Hematopoietic multipotent progenitor cell (in vitro differentiated cells): ENCODE measurements at places on chromosomes 12 and 14.

- DNase-seq: no peak
These were observed 109.5 kb downstream of the PAX9 start for GRCh38 chr14:36771028-36771640.

DNA sequence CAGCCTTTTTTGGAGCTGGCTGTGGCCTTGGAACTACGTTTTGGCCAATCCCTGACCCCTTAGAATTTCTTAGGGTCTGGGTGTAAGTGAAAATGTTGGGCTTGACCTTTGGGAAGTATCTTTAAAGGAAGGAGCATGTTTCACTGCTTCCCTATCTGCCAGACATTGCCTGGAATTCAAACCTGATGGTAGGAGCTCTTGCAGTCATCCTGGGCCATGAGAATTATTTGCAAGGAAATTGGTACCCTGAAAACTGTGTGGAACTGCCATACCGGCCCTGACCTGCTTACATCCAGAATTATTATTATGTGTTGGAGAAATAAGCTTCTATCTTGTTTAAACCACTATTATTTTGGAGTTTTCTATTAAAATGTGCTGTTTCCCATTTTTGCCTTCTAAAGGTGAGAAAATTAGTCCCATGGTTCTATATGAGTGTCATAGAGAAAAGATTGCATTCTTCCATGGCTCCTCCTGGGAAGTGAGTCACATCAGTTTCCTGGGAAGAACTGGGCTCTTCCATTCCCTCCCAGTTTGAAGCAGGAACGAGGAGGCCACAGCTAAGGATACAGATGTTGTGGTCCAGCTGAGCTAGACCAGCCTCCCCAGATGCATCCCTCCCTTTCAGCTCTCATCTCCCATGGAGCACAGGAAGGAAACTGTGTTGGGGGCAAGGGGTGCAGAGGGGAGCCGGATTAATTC lies 9.5 kb upstream of the PGF start:
- no peak for DNase-seq

DNA sequence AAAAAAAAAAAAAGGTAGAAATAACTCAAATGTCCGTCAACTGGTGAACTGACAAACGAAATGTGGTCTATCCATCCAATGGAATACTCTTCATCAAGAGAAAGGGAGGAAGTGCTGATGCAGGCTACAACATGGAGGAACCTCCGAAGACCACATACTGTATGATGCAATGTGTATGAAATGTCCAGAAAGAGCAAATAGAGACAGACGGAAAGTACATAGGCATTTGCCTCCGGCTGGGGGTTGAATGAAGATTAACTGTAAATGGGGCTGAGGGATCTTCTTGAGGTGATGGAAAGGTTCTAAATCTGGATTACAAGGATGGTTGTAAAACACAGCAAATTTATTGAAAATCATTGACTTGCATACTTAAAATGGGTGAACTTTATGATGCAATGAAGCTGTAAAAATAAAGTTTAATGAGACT lies 35.4 kb downstream of the DLK1 start:
- DNase-seq: no peak

DNA sequence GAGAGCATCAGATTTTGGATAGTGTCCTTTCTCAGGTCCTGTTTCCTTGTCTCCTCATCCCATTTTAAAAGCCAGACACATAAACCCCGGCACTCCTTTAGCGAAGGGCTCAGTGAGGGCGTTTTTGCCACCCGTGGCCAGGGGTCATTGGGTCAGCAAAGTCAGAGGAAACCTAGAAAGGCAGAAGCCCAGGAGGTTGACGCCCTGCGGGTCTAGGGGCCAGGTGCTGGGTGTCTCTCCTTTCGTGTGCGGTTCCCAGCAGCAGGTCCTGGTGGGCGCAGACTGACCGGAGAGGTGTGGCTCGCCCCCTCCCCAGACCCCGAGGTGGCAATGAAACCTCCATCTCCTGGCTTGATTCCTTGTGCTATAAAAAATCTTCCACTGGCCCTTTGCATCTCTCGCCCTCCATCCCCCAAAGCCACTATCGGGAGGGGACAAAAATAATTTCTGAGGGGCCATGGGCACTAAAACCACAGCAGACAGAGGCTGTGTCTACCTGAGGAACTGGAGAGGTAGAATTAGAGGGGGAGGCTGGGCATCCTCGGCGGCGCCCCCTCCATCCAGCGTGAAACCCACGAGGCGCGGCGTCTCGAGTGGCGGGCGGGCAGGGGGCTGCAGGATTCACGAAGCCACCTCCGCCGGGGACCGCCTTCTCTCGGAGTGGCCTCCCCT lies 858 bp upstream of the FRMD6 start:
- no peak for DNase-seq

GRCh38 chr14:90512329-90512991 lies 115.6 kb downstream of the CALM1 start:
- DNase-seq: no peak

DNA sequence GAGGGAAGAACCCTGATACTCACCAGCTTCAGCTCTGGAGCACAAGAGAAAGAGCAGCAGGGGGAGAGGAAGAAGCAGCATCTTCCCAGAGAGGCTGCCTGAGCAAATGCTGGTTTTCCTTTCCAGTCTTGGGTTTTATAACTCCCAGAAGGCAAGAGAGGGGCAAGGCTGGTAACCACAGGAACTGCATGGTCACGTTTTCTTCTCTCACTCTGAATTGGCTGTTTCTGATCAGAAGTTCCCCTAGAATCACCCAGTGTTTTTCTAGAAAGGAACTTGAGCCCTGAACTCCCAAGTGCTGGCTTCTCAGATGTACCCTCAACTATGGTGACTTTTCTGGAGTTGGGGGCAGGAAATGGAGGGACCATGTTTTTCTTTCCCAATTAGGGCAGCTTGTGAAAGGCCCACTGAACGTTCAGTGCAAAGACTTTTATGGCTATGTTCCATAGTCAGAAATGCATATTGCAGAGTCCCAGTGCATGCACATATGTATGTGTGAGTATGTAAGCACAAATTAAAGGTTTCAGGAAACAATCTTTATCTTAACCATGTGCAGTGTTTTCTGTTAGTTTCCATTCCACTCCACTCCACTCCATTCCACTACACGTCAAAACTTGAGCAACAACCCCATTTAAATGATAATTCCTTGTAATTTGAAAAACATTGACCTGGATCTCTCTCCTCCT lies at the start of gene CMA1:
CMA1 (minus strand) TSS at position 111 of the 686 bp plus-strand sequence; CDS start at position 81, 30 bp downstream.
- no peak for DNase-seq

GRCh38 chr14:71852181-71852580 lies 80.0 kb upstream of the RGS6 start:
- DNase-seq: peak; percentile 28

DNA sequence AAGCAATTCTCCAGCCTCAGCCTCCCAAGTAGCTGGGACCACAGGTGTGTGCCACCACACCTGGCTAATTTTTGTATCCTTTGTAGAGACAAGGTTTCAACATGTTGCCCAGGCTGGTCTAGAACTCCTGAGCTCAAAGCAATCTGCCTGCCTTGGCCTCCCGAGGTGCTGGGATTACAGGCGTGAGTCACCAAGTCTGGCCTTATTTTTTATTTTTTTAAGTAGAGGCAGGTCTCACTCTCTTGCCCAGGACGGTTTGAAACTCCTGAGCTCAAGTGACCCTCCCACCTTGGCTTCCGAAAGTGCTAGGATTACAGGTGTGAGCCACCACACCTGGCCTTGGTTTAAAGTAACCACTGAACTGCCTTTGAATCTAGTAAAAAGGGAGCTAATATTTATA lies 56.8 kb downstream of the SPPL3 start:
- no peak for DNase-seq

GRCh38 chr12:51666696-51667095 lies 75.7 kb downstream of the SCN8A start:
- DNase-seq: no peak

- no peak for DNase-seq
These were observed 105.2 kb downstream of the DICER1 start for GRCh38 chr14:95052016-95052585.

DNA sequence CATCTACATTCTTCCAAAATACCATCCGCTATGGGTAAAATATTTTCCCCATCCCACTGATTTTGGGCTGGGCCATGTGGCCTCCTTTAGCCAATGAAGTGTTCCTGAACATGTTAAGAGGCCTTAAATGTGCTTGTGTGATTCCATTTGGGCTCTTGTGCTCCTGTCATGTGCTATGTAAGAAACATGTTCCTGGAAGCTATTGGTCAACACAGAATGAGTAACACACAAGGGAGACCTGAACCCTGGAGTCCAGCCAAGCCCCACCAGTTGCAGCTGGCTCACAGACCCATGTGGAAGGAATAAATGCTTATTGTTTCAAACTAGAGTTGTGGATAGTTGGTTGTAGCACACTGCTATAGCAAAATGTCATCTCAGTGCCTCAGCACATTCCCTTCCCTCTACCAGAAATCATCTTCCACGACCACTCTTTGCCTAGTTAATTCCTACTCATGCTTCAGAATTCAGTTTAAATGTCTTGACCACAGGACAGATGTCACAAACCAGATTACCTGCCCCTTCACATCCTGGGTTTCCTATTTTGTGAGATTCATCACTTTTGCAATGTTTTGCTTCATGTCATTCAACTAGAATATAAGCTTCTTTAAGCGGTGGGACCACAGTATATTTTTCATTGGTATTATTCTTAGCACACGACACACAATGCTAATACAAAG lies 217.3 kb upstream of the EEA1 start:
- no peak for DNase-seq

GRCh38 chr12:22101749-22102243 lies 55.8 kb downstream of the CMAS start:
- DNase-seq: no peak

DNA sequence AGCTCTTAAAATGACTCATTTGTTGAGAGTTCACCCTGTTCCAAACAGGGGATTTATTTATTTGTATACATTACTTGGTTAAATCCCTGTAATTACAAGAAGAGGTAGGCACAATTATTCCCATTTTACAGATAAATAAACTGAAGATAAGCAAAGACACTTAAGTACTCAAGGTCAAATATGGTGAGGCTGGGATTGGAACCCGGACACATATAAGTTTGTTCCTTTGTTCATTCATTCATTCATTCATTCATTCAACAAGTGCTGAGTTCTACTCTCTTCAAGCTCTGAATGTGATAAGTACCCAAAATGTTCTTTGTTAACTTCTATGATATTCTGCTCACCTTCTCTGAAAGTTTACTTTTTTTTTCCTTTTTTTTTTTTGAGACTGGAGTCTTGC lies 2.4 kb upstream of the TRIM9 start:
- no peak for DNase-seq

DNA sequence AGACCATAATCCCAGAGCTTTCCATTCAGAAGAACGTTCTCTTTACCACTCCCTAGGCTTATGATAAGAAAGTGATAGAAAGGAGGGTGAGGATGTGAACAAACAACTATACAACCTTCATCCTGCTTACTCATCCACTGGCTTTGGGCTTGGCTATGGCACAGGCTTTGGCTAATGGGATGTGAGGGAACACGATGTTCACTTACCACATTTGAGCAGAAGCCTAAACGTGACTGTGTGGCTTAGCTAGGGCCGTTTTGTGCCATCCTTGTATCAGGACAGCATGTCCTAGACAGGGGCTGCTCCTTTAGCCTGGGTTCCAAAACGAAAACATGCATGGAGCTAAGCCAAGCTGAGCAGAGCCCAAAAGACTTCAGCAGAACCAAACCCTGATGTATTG lies 118.6 kb upstream of the CCDC175 start:
- DNase-seq: no peak

GRCh38 chr12:7146906-7147305 lies 16.7 kb downstream of the CLSTN3 start:
- no peak for DNase-seq

DNA sequence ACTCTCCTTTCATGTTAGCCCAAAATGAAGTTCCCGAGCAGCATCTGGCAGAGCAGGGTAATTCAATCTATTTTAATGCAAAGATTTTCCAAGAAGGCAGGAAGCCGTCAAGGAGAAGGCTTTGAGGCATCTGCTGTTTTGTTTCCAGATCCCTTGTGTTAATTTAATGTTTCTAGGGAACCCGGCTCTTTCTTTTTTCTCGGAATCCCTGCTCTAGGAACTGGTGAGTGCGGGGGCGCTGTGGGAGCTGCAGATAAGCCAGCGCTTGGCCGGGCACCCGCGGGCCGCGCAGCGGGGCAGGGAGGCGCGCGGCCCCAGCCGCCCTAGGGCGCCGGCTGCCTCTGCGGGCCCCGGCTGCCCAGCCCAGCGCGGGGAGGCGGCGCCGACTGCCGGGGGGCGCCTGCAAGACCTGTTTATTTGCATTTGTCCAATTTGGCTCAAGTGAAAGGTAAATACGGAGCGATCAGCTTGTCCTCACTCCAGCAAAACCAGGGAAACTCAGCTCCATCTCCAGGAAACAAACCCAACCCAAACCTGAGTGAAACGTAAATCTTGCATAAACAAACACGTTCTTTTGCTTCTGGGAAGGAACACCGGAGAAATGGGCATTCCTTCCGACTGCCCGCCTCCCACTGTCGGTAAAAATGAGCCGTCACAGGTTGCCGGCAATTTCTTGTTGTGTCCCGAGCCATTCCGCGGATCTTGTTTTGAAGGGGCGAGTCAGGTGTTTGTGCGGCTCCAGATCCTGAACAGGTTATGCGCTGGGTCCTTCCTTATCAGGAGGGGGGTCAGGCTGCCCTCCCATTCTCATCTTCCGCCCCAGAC lies 65.1 kb downstream of the CRADD start:
- DNase-seq: peak; percentile 79
